CD4-positive, alpha-beta T cell treated with Interferon alpha-2 for 1 hour (primary cell): ENCODE measurements at places on chromosomes 12 and 14.

- no peak for DNase-seq
These were observed 651.6 kb upstream of the TBX3 start for GRCh38 chr12:115335594-115335993.

DNA sequence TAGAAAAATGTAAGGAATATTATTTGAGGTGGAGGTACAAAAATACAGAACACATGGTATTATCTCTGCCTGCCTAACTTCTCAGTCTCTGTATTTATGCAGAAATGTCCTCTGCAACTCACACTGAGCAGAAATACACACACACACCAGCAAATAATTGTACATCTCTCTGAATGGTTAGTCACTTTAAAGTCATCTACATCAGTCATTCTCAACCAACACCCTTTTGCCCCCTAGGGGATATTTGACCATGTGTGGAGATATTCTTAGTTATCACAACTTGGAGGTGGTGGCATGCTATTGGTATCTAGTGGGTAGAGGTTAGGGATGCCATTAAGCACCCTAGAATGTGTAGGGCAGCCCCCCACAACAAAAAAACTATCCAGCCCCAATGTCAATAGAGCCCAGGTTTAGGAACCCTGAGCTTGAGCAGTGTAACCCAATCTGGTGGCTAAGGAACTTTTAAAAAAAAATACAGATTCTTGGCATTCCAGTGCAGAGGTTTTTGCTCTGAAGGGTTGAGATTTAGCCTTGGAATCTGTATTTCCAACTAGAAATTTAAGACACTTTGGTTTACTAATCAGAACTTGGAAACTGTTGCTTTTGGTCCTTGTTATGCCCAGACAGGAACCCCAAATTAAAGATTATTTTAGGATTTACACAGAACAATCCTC is 183.8 kb downstream of the TBX5 start:
- DNase-seq, result no peak

- DNase-seq, result no peak
These were observed 20.0 kb downstream of the PTHLH start for GRCh38 chr12:27952510-27952909.

GRCh38 chr12:98696036-98696646 is 51.1 kb downstream of the APAF1 start:
- no peak for DNase-seq

DNA sequence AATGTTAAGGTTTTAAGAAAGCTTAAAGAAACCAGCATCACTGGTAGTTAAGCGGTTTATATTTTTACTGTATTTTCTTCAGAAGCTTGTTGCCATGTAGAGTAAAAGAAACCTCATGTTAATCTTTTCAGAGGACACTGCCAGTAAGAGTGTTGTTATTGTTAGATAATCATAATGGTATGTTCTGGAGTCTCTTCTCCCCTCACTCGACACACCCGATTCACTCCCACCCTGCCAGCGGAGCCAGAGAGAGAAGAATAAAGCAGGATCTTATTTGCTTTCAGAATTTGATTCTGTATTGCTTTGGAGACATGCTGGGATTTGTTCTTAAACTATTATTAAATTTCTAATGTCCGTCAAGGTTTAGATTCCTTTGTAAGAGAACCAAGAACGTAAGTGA is 113.7 kb downstream of the SAMD4A start:
- no peak for DNase-seq

GRCh38 chr12:64782191-64782876 is 23.1 kb upstream of the GNS start:
- DNase-seq, result no peak

- no peak for DNase-seq
These were observed 2.6 kb upstream of the TAMALIN start for GRCh38 chr12:52004042-52004648.

GRCh38 chr14:63428486-63428885 is 109.8 kb upstream of the GPHB5 start:
- no peak for DNase-seq

- DNase-seq, result no peak
These were observed 173.8 kb upstream of the MIS18BP1 start for GRCh38 chr14:45426685-45427282.

DNA sequence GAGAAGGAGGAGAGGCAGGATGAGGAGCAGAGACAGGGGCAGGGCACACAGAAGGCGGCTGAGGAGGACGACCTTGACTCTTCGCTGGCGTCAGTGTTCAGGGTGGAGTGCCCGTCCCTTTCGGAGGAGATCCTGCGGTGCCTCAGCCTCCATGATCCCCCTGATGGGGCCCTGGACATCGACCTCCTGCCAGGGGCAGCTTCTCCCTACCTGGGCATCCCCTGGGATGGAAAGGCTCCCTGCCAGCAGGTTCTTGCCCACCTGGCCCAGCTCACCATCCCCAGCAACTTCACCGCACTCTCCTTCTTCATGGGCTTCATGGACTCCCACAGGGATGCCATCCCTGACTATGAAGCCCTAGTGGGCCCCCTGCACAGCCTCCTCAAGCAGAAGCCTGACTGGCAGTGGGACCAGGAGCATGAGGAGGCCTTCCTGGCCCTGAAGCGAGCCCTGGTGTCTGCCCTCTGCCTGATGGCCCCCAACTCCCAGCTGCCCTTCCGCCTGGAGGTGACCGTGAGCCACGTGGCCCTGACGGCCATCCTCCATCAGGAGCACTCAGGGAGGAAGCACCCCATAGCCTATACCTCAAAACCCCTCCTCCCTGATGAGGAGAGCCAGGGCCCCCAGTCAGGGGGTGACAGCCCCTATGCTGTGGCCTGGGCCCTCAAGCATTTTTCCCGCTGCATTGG is 14.6 kb downstream of the CBLN3 start:
- no peak for DNase-seq

DNA sequence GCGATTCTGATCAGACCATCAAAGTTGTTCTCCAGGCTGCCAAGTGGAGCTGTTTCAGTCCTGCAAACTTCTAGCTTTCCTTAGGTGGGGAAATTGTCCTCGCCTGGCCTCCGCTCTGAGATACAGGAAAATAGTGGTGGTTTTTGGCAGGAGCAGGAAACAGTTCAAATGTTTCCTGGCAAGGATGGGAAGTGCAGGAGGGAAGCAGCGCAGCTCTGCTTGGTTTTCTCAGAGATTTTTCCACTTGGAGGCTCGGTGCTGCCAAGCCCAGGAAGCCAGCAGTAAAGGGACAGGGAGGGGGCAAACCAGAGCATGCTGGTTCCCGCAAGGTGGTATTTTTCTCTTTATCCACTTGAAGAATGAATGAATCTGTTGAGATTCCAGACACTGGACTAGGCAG is 17.0 kb downstream of the TMEM63C start:
- DNase-seq, result no peak

DNA sequence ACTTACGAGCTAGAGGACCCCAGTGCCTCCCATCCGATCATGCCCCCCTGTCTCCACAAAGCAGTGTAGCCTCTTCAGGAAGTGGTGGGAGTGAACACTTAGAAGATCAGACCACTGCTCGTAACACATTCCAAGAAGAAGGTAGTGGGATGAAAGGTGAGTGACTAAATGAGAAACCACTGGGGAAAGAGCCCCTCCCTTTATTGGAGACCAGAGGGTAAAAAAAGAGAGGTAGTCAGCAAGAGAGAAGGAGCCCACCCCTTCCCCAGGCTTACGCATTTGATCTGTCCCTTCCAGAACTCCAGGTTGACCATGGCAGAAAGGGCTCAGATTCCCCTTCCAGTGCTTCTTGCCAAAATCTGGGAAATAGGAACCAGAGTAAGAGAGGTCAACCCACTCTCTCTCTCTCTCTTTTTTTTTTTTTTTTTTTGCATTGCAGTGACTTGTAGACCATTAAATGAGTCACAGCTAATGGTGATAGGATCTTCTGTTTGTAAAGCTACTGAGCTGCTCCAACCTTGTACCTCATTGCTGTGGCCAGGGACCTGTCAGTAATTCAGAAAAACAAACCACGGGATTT is 165.4 kb downstream of the GCH1 start:
- DNase-seq, result no peak

- DNase-seq, result no peak
These were observed 6.4 kb downstream of the NFKBIA start for GRCh38 chr14:35398071-35398584.

DNA sequence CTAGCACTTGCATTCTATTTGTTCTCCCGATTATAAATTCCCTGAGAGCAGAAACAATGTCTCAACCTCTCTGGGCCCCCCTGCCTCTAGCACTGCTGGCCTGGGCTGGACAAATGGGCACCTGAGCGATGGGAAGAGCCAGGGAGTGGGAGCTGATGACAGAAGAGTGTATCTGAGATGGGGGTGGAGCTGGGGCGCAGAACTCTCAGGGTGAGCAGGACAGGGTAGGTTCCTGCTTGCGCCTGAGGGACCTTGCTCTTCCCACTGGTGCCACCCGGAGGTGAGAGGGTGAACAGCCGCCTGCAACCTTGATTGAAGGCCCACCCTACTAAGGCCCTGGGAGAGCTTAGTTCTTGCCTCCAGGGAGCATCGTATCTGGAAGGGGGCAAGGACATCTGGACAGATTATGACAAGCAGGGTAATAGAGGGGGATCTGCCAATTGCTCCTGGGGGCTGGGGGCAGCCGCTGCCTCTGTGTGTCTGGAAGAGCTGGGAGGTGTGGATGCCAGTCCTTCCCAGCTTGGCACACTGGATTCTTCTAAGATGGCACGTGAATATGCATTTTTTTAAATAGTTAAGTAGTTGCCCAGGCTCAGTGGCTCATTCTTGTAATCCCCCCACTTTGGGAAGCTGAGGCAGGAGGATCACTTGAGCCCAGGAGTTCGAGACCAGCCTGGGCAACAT is 43.0 kb upstream of the TSPAN9 start:
- DNase-seq, result peak; percentile 16

GRCh38 chr12:27179400-27180214 is 64.5 kb upstream of the STK38L start:
- DNase-seq, result peak; percentile 43

DNA sequence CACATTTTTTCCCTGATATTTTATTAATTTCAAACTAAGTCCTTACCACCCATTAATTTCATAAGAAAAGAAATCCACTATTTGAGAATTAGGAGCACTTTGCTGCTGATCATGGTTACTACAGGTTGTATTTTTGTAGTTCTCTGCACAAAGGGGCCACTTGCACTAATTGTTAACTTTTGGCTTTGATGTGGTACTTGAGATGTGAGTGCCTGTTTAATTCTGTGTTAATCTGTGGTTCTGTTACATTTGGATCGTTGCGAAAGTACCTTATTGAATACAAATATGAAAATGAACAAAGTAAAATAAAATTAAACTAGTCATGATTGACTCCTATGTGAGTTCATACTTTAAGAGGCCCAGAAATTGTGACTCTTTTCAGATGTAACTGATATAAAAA is 374.9 kb upstream of the RGS6 start:
- DNase-seq, result no peak

- no peak for DNase-seq
These were observed 51.2 kb downstream of the DRAM1 start for GRCh38 chr12:101928556-101928955.

DNA sequence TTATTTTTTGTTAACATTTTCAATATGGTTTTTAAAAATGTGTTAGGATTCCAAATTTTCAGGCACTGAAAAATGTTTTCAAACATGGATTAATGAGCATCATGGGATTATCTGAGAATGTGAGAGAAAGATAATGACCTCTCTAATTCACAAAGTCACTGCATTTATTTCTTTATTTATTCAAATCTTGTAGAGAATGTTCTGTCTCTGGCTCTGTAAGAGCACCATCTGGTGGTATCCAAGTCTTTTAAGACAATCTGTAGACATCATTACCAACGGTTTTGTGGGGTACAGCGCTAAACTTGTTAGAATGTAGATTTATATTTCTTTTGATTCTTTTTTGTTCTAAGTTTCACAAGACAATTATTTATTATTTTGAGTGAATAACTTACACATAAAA is 956.0 kb upstream of the NOVA1 start:
- no peak for DNase-seq

DNA sequence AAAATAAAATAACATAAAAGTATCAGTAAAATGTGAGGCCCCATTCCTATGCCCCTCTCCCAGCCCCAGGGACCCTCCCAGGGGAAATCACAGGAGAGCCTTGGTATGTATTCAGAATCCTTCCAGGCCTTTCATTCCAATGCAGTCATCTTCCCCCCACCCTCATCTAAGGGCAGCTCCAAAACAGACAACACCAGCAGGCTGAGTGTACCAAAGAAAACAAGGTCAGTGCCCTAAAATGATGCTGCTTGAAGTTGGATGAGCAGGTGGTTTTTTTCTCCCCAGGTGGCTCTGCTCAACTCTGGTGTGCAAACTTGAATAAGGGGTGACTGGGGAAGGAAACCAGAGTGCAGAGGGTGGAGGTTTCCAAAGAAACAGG is 56.2 kb downstream of the TSPAN9 start:
- DNase-seq, result no peak

- peak; percentile 63 for DNase-seq
These were observed 1.4 kb upstream of the DNAJC14 start for GRCh38 chr12:55830601-55831446.

GRCh38 chr14:72686101-72686500 is 207.8 kb downstream of the DPF3 start:
- DNase-seq, result no peak
